Endothelial cell (in vitro differentiated cells): ENCODE measurements at places on chromosomes 16 and 17.

- no peak for DNase-seq
These were observed 61.2 kb downstream of the USP31 start for GRCh38 chr16:23088018-23088417.

- DNase-seq: no peak
These were observed 30.9 kb upstream of the ABCA3 start for GRCh38 chr16:2371421-2371820.

GRCh38 chr17:76714822-76715495 is 4.2 kb upstream of the MXRA7 start:
- peak; percentile 77 for DNase-seq

- DNase-seq: no peak
These were observed 47.9 kb upstream of the ARHGAP17 start for GRCh38 chr16:25063102-25063501.

DNA sequence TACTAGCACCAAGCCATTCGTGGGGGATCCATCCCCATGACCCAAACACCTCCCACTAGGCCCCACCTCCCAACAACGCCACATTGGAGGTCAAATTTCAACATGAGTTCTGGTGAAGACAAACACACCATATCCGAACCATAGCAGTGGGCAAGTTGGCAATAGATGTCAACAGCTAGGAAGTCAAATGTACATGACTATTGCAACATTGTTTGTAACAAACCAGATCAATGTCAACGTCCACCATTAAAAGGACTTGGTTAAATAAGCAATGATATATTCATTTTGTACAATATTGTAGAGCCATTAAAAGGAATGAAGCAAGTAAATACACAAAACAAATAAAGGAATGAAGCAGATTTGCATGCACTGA is 26.5 kb upstream of the CIITA start:
- no peak for DNase-seq
